ENCODE measurements at places on chromosomes 2 and 18.

GRCh38 chr18:79200546-79201268 is 131.5 kb downstream of the ATP9B start:
- no peak for DNase-seq

- DNase-seq: no peak
Measured at GRCh38 chr2:240397924-240398645, 37.4 kb upstream of the GPC1 start.

GRCh38 chr2:116696223-116696622 is 1118.3 kb upstream of the DDX18 start:
- no peak for DNase-seq

GRCh38 chr2:238143239-238143951 is 4.9 kb downstream of the KLHL30 start:
- DNase-seq: peak; percentile 24

- no peak for DNase-seq
Measured at GRCh38 chr18:69414184-69414583, 13.5 kb downstream of the DOK6 start.

GRCh38 chr2:24620936-24621335 is 129.9 kb downstream of the NCOA1 start:
- DNase-seq: no peak

DNA sequence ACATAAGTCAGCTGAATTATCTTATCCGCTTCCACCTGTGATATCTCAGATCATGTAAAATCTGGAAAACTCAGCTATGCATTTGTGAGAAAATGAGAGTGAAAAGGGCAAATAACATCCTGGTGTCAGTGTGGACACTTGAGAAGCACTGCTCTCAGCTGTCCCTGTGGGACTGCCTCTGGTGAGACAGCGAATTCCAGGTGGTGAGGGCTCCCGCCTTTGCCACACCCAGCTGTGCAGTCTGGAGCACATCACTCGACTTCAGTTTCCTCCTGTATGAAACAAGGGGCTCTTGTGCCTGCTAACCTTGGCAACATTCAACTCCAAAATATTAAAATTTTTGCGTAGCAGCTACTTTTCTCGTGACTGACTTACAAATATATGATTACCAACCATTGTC is 194.9 kb upstream of the BOD1L2 start:
- no peak for DNase-seq

- no peak for DNase-seq
Measured at GRCh38 chr2:237422309-237422708, 8.3 kb upstream of the COL6A3 start.

DNA sequence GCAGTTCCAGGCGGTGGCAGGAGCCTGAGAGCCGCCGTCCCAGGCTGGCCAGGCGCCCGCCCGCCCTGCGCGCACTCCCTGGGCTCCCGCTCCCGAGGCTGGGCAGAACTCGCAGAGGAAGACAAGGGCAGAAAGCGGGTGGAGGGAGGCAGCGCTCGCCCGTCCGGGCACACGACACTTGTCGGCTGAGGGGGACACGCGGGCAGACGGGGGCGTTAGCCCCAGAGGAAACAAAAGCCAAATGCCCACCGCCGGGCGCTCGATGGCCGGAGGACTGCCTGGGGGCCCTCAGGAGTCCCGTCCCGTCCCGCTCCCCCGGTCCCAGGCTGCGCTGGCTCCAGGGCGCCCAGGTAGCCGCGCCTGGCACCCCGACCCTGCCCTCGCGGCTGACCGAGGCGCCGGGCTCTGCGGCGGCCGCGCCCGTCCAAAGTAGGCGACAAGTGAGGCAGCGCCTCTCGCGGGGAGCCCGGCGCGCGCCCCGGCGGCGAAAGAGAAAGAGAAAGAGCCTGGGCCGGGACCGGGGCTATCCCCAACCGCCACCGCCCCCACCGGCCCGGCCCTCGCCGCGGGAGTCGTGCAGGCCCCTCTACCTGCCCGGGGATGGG is 491 bp downstream of the L3MBTL4 start:
- DNase-seq: no peak

DNA sequence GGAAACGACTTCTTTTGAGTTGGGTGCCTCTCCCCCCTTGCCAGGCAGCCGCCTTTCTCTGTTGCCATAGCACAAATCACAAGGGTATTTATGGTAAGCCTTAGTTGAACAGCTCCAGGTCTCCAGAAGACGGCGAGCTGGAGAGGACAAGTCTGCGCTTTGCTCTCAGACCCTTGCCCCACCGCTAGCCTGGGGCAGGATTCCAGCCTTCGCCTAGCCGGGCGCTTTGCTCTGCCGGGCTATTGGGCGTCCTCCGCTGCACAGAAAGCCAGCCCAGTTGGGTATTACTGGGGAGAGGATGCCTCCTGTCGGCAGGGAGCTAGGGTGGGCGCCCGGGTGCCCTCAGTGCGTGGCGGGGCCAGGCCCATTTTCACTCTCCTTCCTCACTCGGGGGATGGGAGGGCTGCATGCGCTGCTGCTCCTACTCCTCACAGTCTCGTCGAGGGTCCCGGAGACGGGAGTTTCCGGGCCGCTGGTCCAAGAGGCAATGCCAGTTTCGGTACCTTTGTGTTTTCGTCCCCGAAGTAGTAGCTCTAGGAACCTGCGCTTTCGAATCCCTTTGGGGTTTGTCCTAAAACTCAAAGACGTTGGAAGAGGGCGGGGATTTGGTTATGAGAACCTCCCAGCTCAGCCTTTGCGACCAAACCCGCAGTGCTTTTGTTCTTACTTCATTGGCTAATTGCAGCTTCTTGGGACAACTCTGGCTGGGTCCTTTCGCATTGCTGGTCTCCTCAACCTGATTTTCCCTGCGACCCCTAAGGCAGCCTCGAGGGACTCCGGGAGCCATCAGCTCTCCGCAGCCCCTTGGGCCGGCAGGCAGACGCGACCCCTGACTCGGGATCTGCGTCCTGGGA is 3.6 kb upstream of the DLX2 start:
- no peak for DNase-seq

DNA sequence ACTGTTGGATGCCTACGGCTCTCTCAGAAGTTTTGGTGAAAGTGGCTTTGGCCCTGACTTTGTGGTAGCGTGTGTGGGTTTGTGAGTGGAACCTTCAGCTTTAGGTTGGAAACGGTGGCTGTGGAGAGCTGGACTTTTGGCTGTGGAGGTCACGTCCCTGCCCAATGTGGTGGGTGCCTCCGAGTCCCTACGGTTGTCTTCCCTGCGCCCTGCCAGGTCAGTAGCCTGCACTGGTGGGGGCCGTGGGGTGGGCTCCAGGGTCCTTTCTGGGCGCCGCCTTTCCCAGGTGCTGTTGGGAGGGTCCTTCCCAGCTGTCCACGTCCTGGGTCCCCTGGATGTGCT is 11.1 kb downstream of the COLEC11 start:
- DNase-seq: no peak

DNA sequence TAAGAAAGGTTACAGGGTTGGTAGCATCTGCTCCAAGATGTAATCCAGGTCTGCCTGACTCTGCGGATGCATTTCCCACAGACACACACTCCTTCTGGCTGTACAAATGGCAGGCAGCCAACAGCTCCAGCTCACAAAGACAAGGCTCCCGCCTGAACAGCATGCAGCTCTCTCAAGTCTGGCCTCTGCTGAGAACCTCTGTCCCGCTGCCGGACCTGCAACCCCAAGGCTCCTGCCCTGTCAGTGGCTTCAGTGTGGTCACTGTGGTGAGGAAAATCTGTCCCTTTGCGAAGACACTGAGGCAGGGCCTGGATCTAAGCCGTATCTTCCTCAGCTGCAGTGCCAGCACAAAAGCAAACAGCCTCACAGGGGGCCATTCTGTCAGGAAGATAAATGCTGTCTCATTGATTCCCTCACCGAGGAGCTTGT is 469.3 kb upstream of the MEX3C start:
- no peak for DNase-seq

GRCh38 chr2:198100346-198100745 is 296.0 kb downstream of the PLCL1 start:
- no peak for DNase-seq

DNA sequence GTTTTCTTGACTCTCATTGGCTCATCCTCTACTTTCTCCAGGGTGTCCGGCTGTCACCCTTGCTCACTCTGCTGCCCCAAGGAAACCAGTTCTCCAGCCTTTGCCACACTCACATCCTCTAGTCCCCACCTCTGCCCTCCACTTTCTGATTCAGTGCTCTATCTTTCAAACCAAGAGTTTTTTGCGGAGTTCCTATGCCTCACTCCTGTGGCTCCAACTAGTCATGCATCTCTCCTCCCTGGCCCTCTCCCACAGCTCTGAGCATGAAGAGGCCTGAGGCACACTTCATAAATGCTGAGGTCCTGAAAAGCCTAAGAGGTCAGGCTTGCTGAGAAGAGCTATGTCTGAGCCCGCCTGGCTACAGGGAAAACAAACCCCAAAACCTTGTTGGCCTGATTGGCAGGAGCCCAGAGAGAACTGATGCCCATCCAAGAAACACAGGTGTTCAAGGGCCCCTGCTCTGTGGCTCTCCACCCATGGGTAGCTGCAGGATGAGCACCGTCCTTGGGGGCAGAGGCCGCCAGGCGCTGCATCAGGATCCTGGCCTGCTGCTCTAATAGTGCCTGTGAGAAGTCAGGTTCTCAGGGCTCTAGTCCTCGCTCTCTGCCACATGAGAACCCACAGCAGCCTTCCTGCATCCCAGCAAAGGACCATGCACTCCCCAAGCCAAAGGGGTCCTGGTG is 42.1 kb downstream of the HS1BP3 start:
- DNase-seq: no peak

DNA sequence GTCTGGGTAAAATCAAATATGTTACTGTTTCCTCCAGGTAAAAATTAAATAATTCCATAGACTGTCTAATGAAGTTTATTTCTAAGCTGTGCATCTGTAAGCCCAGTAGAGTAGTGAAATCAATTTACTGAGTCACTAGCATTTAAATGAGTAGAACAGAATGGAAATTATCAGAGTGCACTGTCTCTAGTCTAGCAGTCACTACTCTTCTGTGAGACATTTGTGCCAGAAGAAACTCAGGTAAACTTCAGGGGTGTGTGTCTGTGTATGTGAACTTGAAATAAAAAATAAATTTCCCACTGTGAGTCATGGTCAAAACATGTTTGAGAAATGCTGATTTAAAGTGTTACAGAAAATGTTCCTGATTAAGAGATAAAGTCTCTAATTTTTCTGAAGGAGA is 146.4 kb downstream of the RIF1 start:
- DNase-seq: no peak

GRCh38 chr2:70498054-70498453 is 55.6 kb downstream of the TGFA start:
- DNase-seq: no peak

DNA sequence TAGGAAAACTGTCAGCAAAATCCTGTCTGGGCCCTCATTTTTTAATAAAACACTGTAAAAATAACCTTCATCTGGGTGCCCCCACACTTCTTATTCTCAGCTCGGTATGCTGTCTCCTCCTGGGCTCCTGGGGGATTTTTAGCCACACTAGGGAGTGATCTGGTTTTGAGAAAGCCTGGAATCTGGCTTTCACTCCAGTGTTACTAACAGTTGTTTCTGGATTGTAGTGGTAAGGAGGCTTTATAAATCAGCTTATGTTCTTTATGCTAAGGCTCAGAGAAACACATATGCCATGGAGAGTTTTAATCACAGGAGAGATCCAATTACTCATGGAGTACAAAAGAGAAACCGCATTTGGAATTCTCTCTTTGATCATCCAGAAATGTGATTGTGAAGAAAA is 744.3 kb upstream of the SOX11 start:
- DNase-seq: no peak

DNA sequence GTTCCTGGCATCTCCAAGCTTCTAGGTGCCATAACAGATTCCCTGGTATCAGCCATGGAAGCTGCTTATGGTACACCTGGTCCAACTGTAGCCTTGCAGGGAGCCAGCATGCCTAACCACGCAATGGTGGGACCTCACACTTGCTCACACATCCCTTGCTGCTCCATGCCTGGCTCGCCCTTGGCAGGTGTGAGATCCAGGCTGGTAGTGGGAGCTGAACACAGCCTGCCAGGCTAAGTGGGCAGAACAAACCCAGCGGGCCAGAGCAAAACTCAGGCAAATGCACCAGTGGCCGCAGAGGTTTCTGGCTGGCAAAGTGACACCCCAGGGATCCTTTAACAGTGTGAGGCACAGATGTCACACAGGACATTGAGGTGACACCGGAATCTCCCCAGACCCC is 185.8 kb downstream of the NDUFA10 start:
- no peak for DNase-seq

GRCh38 chr18:30967701-30968100 is 74.8 kb downstream of the DSC3 start:
- DNase-seq: peak; percentile 29
